ENCODE measurements at places on chromosomes 4 and X.

GRCh38 chr4:154503598-154503997 is 12.0 kb upstream of the DCHS2 start:
- DNase-seq, result no peak

- no peak for DNase-seq
Measured at GRCh38 chrX:71214604-71215337, 8.3 kb upstream of the GJB1 start.

- no peak for DNase-seq
Measured at GRCh38 chr4:148634476-148634875, 192.3 kb upstream of the NR3C2 start.

- no peak for DNase-seq
Measured at GRCh38 chr4:54553001-54553400, 104.8 kb upstream of the KIT start.

All from stimulated activated CD8-positive, alpha-beta memory T cell treated with anti-CD3 and anti-CD28 coated beads, Interleukin-7, amount 100 ng/mL, for 1 hour (primary cell).